ENCODE measurements at places on chromosomes 7 and 10.

DNA sequence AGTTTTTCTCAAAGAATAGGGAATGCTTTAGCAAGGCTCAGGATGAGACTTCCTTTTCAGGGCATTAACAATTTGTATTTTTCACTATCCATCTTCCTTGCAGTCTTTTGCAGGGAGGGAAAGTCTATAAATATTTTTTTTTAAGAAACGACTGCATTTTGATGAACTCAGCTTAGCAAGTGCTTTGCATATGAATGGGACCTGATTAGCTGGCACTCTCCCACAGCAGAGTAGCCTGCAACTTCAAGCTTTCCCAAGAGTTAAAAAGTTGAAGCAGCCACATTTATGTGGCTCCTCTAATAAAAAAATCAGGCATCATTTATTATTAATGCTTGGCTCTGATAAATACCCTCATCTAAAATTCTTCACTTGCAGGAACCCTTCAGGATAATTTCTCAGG lies 134.0 kb downstream of the GRID1 start:
- no peak for DNase-seq

GRCh38 chr7:24907311-24907886 lies 72.6 kb downstream of the OSBPL3 start:
- no peak for DNase-seq

- DNase-seq = no peak
Measured at GRCh38 chr7:6615723-6616555, 529 bp downstream of the ZNF853 start.

GRCh38 chr10:12777840-12778585 lies 223.5 kb downstream of the CCDC3 start:
- DNase-seq = no peak

DNA sequence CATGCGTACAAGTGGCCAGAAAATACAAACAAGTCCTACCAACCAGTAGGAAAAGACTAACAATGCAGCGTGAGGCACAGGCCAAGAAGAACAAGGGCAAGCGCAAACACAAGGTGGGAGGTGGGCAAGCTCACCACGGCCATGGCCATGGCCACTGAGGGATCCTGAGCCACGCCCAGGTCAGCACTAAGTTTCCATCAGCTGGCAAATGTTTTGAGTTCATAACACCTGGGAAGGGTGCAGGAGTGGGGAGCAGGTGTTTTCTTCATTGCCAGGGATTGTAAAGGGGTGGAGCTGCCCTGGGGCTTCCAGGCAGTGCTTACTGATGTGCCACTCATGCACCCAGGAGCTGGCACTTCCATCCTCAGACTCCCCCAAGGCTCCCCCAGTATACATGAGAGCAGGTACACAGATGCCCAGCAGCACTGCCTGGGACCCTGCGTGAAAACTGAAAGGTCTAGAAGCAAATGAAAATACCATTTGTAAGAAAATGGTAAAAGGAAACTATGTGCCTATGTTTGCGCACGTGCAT lies 139.2 kb upstream of the RET start:
- DNase-seq = no peak

DNA sequence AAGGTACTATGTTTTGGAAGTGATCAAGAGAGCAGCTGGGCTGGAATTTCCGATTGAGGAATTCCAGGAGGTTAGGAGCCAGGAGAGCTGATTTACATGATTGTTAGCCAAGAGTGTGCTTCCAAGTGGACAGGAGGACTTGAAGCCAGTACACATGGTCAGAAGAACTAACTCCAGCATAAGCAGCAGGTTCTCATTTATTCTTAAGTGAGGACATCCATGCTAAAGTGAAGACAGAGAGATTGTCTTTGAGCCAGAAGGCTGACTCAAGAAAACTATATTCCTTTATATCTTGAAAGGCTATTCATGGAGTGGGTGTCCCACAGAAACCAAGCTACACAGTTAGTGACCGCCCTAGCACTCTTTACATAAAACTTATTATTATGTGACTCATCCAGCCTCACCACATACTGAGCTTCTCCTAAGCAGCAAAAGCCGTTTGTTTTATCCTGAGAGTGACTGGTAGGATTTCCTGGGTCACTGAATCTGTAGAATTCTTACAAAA lies 56.7 kb upstream of the SEMA3A start:
- DNase-seq = no peak

DNA sequence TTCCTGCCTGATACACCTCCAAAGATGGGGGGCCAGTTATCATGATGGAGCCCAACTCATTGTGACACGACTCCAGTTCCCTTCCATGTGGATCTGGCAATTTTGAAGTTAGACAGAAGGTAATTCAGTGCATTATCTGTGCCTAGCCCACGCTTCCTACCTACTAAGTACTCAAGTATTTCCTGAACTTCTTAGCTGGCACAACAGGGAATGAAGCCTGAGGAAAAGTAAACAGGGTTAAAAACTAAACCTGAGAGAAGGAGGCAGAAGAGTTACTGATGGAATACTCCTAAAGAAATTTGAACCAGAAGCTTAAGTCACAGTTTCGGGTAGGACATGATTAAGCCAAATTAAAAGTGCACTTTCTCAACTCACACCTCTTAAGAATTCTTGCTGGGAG lies 1.1 kb upstream of the SEC31B start:
- no peak for DNase-seq

GRCh38 chr7:155395176-155395797 lies 62.6 kb upstream of the EN2 start:
- DNase-seq = no peak
